ENCODE measurements at places on chromosomes 4 and X.
A peak's percentile ranks its signal among the peaks of the same experiment; 100 is the strongest.

DNA sequence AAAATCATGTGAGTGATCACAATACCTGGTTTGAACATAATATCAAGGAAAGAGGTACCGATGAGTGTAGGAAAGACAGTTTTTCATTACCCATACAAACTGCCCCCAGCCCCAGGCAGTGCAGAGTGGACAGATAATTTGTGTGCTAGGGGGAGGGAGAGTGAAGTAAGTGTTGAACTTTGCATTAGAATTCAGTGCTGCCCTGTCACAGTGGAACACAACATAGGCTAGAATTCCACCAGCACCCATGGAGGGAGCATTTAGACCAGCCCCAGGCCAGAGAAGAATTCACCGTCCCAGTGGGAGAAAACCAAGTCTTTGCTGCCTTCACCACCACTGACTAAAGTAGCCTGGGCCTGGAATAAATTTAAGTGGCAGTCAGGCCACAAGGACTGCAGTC, 107.3 kb downstream of the SCLT1 start:
- DNase-seq, result no peak

DNA sequence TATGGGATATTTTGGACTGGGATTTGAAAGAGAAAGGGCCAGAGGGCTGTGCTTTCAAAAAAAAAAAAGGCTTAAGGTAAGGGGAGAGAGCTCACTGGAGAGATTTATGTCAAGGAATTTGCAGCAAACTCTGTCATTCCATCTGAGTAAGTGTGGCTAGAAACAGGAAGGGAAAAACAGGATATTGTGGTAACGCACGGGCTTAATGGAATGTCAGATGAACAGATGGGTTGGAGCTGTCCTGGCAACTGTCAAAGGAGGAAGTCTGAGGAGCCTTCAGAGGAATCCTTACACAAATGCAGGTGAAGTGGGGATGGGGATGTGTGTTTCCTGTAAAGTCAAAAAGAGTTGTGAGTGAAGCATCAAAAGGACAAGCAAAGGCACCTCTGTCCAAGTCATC, 15.1 kb upstream of the NKX3-2 start:
- no peak for DNase-seq

- no peak for DNase-seq
These were observed 23.2 kb downstream of the PSMD10 start for GRCh38 chrX:108068121-108068520.

DNA sequence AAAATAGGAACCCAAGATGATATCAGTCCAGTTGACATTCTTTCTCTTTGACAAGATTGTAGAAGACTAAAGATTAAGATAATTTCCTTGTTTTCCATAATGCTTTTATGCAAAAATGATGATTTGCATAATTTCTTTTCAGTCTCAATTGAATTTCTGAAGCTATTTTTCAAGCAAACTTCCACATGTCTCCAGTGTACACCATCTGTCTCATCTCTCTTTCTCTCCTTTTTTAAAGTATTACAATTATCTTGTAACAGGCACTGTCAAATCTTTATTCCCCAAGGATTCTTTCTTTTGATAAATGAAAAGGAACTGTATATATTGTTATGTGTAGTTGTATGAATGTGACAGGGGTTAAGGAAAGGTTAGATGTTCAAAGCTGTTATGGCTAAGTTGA, 7.9 kb upstream of the SH3RF1 start:
- DNase-seq, result no peak

DNA sequence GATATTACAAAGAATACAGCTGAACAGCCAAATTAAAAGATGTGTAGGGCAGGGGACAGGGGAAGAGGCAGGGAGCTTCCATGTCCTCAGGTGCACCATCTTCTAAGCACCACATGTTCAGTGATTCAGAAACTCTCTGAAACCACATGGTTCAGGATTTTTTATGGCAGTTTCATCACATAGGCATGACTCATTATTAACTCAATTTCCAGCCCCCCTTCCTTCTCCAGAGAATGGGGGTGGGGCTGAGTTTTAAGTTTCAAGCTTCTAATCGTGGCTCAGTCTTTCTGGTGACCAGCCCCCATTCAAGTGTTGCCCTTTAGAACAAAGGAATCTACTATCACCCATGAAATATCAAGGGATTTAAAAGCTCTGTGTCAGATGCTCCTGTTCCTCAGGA, 317.8 kb upstream of the GALNT7 start:
- DNase-seq, result no peak

- no peak for DNase-seq
These were observed 267.4 kb downstream of the ANK2 start for GRCh38 chr4:113316879-113317278.

DNA sequence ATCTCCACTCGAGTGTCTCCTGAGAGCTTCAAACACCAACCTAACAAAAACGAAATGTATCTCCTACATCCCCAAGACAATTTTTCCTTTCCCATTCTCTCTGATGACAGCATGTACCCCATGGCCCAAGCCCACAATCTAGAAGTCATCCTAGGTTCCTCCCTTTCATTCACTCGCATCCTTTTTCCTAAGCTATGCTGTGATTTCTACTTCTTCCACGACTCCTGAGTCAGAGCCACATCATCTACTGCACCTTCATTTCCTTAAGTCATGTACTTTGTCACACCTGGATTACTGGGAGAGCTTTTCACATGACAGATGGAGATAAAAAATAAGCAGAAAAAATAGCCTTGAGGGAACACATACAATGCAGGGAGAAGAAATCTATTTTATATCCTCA, 20.1 kb downstream of the C4orf36 start:
- DNase-seq, result no peak

DNA sequence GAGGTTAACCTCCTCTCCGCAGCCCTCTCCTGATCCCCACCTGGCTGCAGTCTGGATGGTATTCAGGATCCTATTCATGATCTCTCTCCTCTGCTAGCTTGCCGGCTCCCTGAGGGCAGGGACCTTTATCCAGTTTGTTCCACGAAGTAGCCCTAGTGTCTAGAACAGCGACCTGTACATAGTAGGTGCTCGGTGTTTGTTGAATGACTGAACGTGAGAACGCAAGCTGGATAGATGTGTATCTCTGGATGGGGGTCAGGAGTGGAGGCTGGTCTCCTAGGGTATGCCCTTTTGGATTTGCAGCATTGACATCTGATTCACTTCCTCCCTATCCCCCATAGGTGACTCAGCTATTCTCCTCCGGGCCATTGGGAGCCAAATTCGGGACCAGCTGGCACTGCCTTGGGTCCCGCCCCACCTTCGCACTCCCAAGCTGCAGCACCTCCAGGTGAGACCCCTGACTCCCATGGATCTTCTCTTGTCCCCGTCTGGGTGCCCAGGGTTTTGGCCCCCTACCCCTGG, 7.3 kb downstream of the CCDC22 start:
- DNase-seq, result no peak

GRCh38 chrX:107324493-107325310, 118.3 kb downstream of the DNAAF6 start:
- DNase-seq, result peak; percentile 0

- DNase-seq, result no peak
These were observed 454.2 kb downstream of the GRIA2 start for GRCh38 chr4:157674699-157675098.

GRCh38 chrX:107429090-107429489, 20.4 kb upstream of the FRMPD3 start:
- peak; percentile 32 for DNase-seq

DNA sequence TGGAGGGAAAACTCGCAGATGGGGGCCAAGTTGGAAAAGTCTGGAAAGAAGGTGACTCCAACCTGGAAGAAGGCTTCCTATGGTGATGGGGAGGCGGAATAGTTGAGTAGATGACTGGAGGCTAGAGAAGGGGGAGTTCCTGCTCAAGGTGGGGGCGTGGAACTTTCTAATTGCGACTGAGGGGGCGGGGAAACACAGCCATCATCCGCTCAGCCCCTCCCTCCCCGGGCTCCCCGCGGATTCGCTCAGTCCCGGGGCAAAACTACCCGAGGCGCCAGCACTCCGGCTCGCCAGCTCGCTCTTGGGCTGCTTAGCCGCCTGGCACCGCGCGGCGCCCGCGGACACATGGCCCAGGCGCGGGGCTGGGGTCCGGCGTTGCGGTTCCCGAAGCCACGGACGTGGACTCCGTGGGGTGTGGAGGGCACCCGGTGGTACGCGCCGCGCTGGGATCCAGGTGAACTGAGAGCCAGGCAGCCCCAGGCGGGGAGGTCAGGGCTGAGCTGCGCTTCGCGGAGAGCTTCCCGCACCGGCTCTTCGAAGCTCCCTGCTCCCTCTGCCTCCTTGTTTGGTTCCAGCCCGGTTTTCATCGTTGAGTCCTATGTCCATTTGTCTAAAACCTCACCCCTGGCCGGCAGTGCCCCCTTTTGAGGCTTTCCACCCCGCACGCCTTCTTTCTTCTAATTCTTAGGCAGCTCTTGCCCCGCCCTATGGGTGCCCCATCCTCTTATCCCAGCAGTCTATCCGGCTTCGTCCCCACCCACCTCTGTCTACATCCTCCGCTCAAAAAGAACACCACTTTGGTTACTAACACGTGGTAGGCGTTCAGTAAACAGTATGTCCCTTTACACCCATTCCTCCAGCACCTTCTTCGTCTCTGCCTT, 38.9 kb downstream of the STARD8 start:
- DNase-seq, result peak; percentile 27

- DNase-seq, result no peak
These were observed 35.4 kb upstream of the STS start for GRCh38 chrX:7112071-7112470.

- DNase-seq, result no peak
These were observed 35.5 kb downstream of the MSN start for GRCh38 chrX:65702956-65703355.

GRCh38 chr4:40418430-40419230, 83.5 kb downstream of the CHRNA9 start:
- no peak for DNase-seq

GRCh38 chr4:118237531-118237930, 115.3 kb downstream of the PRSS12 start:
- no peak for DNase-seq

DNA sequence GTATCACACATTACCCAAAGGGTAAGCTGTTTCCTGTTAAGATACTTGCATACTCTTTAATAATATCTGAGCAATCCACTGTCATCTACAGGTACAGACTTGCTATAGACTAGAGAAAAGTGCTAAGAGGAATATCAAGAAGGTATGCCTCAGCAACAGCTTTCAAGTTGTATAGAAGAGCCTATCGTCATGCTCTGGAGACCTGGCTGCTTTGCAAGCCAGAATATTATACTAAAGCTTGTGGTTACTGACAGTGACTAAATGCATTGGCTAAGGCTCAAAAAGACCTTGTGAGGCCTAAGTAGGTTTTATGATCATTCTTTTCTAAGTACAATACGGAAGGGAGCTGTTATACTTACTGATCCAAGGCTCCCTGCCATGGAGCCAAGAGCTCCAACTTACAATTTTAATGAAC, 11.3 kb downstream of the LAMP2 start:
- no peak for DNase-seq

- no peak for DNase-seq
These were observed 53.8 kb upstream of the USP9X start for GRCh38 chrX:41031256-41031967.

GRCh38 chr4:107699466-107700206, 20.4 kb downstream of the PAPSS1 start:
- DNase-seq, result no peak

DNA sequence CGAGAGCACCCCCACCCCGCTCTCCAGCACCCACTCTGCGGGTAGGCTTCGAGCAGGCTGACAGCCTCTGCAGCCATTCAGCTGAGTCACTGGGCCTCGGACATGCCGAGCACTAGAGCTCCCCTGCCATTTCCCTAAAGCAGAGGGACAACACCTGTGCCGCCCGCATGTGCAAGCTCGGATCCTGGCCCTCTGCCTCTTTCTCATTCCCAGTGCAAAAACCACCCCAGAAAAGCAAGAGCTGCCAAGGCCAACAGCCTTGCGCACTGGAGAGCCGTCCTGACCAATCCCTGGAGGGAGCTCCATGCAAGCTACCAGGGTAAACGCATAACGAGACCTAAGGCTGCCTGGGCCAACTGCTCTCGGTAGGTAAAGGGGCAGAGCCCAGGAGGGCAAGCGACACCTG, 5.3 kb downstream of the HCFC1 start:
- DNase-seq, result no peak

DNA sequence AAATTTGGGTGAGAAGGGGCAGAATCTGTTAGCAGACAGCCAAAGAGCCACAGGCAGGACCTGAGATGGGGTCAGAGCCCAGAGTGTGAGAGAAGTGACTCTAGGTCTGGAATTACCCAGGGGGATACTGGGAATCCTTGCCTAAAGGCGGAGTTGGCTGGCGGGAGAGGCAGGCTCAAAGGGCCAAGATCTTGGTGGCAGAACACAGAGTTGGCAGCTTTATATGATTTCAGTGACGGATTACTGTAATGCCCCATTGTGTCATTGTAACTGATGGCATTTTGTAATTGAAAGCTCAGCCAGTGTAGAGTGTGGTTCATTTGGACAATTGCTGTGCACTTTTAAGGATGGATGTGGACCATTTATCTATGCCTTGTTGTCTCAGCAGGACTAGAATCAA, 77.3 kb downstream of the SMIM20 start:
- DNase-seq, result no peak

DNA sequence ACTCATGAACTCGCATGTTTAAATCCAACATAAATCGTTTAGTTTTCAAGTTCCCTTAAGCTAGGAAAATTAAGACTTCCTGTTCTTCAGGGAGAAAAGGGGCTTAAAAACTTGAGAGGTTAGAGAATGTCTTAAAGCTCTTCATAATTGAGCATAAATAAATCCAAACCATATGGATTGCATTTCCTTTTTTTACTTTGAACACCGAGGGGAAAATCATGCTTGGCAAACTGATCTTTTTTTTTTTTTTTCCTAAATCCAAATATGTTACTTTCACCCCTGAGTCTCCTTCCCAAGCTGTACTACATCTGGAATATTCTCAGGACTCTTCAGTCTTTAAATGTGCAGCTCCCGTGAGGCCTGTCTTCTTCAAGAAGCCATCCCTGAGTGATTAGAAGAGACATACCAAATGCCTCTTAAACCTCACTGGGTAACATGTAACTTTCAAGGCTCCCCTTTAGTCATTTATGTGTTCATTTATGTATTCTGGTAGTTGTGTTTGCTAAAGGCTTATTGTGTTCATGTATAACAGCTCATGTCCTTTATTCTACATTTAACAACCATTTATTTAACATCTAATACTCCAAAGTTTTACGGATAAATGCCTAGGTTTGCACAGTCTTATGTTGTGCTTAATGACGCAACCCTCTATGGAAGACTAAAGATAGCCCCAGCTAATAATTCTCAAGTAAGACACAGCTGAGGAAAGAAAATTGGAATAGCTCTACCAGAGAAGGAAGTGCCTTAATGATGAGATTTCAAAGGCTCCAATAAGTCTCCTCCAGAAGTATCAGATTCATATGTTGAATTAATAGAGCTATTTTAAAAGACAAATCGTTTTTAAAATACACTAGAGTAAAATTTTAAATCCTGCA, 107.0 kb downstream of the AGTR2 start:
- DNase-seq, result no peak

- DNase-seq, result no peak
These were observed 664 bp downstream of the MED12 start for GRCh38 chrX:71118985-71119535.

- DNase-seq, result peak; percentile 47
These were observed 59.4 kb downstream of the TSC22D3 start for GRCh38 chrX:107716118-107716684.

DNA sequence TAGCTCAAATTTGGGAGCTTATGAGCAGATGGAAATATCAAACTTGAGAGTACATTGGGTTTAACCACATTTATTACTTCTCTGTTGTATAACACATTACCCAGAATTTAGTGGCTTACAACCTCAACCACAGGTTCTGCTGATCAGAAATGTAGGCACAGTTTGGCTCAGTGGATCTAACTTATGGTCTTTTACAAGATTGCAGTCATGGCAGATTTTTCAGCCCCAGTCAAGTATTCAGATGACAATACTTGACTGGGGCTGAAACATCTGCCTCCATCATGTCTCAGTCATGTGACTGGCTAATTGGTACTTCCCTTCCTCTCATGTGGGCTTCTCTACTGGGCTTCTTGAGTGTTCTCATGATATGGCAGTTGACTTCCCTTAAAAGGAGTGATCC, 44.0 kb upstream of the ADAD1 start:
- DNase-seq, result no peak

Data from CD4-positive, alpha-beta T cell treated with Interleukin-12 subunit alpha and Interleukin-12 subunit beta, for 1 hour (primary cell).